ENCODE measurements at places on chromosomes 1 and 21.

- no peak for DNase-seq
Observed at GRCh38 chr1:161838362-161838761, 72.2 kb downstream of the ATF6 start.

DNA sequence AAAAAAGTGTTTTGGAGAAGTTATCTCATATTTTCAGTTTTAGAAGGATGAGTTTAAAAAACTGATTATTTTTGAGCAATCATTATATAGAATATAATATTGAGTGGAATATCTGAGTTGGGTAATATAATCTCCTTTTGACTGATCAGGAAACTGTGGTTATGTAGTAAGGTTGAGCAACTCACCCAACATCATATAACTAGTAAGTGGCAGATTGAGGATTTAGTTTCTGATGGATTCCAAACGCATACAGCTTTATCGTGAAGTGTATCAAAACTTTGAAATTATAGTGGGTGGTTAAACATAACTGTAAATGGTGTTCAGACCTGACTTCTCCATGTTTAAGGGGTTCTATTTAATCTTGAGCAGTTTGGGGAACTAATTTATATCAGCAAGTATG lies 98.6 kb downstream of the OLFM3 start:
- no peak for DNase-seq

DNA sequence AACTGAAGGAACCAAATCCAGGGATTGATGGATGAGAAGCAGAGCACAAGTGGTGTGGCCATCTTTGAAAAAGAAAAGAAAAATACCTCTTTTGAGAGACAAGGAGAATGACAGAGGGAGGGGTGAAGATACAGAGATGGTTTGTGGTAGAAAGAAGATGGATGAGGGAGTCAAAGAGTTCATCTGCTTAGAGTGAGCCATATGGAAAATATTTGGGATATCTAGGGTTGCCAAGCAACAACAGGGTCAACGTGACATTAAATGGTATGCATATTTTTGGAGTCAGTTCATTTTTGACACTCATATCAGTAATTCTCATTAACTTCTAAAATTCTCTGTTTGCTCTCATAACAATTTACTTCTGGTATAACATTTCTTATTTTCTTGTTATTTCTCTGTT lies 50.7 kb downstream of the MACF1 start:
- DNase-seq = no peak

DNA sequence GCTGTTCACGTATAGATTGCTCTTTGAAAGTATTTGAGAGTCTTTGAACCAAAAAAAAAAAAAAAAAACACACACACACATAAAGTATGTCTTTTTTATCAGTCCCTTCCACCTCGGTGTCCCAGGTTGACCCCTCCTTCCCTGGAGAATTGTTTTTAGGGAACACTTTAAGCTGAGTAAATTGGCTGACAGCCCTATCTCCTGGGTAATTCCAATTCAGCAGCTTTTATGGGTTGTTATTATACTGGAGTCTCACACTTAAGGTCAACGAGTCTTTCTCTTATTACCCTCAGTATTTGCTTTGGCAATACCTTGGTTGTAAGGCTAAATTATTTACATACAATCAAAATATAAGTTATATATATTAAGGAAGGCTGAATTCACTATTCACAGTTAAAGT lies 69.4 kb downstream of the SLC30A10 start:
- DNase-seq = no peak

- DNase-seq = no peak
Observed at GRCh38 chr21:35063428-35064172, 14.5 kb upstream of the RUNX1 start.

DNA sequence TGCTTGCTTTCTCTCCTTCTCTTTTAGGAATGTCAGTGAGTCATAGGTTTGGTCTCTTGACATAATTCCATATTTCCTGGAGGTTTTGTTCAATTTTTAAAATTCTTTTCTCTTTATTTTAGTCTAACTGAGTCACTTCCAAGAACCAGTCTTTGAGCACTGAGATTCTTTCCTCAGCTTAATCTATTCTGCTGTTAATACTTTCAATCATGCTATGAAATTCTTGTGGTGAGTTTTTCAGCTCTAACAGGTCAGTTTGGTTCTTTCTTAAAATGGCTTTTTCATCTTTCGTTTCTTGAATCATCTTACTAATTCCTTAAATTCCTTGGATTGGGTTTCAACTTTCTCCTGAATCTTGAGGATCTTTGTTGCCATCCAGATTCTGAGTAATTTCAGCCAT lies 321.0 kb downstream of the PTBP2 start:
- no peak for DNase-seq

- DNase-seq = no peak
Observed at GRCh38 chr1:185152187-185152767, 4.5 kb downstream of the TRMT1L start.

DNA sequence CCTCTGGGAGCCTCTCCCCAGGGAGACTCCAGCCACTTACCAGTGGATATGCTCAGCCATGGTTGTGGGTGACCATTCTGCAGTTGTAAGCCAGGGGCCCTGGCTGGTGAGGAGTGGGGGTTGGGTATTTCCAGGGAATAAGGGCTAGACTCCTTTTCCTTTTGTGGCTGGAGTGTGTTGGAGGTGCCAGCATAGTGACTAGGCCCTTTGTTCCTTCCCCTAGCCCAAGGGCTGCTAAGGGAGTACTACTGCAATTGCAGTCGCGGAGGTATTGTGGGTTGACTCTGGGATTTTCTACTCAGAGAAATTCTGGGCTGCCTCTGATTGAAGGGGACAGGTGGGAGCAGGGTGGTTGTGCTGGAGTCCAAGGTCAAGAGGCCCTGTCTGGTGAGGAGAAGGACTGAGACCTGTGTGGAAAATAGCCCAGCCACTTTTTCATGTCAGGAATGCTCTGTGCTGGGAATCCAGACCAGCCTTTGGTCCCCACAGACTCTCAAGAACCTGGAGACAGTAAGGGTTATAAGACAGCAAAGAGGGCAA lies 43.1 kb downstream of the MROH9 start:
- no peak for DNase-seq

- no peak for DNase-seq
Observed at GRCh38 chr21:36015045-36015444, 45.3 kb downstream of the SETD4 start.

GRCh38 chr1:170388489-170388888 lies 143.5 kb upstream of the GORAB start:
- no peak for DNase-seq

- no peak for DNase-seq
Observed at GRCh38 chr1:109901524-109902145, 9.0 kb upstream of the CSF1 start.

Data from head of caudate nucleus (tissue), 42 donors.